Islet precursor cell (in vitro differentiated cells): ENCODE measurements at places on chromosomes 1 and 21.

- DNase-seq, result no peak
These were observed 165.4 kb upstream of the C8B start for GRCh38 chr1:57131257-57131656.

DNA sequence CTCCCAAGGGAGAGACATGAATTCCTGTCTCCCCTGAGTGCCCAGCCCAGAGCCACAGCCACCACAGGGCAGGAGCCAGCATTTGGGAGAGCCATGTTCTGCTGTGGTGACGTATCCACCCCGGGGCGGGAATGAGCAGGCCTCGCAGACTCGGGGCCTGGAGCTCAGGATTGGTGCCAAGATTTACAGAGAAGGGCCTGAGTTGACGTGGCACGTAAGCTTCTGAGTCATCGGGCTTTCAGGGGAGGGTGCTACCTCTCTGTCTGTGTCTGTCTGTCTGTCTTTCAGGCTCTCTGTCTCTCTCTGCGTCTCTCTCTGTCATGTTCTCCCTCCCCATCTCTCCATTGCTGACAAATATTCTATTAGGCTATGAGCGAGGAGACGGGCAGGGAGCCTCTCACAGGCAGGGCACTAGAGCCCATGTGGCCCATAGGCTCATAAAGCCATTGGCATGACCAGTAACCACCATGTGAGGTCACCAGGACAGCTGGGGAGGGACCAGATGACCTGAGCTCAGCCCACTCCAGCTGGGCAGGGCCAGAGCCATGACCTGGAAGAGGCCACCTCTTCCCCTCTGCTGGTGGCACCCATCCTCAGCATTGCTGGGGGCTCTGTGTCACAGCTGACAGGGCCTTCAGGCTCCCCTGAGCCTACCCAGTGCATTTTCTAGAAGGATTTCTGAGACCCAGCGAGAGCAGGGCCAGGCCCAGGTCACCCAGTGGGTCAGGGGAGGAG, 300.0 kb upstream of the VAMP3 start:
- peak; percentile 77 for DNase-seq

DNA sequence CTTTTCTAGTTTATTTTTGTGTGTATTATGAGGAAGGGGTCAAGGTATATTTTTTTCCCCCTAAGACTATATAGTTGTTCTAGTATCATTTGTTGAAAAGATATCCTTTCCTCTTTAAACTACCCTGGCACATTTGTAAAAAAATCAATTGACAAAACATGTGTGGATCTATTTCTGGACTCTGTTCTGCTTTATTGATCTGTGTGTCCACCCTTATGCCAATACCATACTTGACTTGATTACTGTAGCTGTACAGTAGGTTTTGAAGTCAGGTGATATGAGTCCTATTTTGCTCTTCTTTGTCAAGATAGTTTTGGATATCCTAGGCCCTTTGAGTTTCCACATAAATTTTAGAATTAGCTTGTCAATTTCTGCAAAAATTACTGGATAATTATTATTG, 21.2 kb upstream of the SOX13 start:
- no peak for DNase-seq

DNA sequence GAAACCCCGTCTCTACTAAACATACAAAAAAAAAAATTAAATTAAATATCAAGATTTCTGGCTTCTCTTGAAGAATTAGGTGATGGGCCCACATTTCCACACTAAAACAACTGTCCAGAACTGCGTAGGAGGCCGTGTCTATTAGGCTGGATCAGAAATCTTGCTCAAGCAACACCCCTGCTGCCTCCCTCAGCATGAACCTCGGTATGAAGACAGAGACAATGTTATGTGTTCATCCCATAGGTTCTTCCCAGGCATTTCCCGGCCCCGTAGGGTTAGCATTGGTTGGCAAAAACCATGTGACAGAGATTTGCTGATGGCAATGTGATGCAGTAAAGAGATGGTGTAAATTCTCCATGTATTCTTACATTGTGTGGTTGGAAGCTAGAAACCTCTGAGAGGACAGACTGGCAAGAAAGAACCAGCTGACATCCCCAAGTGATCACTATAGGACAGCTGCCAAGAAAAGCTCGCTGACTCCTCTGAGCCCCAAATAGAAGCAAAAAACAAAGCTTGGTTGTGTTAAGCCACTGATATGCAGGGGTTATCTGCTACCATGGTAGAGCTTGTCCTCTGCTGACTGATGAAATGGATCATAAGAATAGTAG, 34.5 kb downstream of the EBNA1BP2 start:
- no peak for DNase-seq

DNA sequence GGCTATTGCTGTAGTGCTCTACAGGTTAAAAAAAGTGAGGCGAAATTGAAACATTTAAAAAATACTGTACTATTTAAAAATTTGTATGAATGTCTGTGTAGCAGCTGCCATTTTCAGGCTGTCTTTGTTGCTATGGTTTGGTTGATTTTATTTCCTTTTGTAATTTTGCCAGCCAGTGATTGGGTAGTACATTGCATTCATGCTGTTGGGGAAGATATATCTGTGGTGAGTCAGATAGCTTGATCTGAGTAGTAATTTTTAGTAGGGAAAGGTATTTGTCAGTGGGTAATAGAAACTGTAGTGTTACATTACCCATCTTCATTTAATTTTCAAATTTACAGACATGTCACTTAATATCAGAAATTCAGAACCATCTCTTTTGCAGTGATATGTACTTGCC, 15.0 kb downstream of the NFIA start:
- DNase-seq, result no peak

DNA sequence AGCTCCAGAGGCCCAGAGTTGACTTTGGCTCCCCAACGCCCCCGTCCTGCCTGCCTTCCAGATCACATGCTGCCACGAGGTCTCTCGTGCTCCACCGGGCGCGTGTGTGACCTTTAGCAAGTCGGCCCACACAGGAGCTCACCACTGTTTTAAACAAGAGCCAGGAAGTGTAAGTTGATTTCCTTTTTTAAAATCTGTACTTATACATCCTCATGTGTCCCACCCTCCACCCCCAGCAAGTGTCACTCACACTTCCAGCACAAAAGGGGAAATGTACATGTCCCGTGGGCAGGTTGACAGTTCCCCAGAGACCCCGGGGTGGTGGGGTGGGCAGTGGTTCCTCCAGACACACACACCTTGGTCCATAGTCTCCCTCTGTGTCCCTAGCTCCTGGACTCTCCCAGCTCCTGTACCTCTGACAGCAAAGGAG, 84.4 kb downstream of the STUM start:
- no peak for DNase-seq

- peak; percentile 81 for DNase-seq
These were observed 64.6 kb downstream of the IER5 start for GRCh38 chr1:181152892-181153633.

GRCh38 chr1:28036431-28036830, 52.0 kb downstream of the EYA3 start:
- no peak for DNase-seq

GRCh38 chr1:36119456-36119855, 5.6 kb downstream of the COL8A2 start:
- DNase-seq, result peak; percentile 81

GRCh38 chr1:109240158-109241152, 8.9 kb upstream of the CELSR2 start:
- peak; percentile 57 for DNase-seq

GRCh38 chr1:1422465-1423244, 1.6 kb upstream of the ANKRD65 start:
- peak; percentile 96 for DNase-seq

- peak; percentile 68 for DNase-seq
These were observed 782 bp downstream of the PCAT6 start for GRCh38 chr1:202811296-202812175.

GRCh38 chr1:107247679-107248078, 106.8 kb downstream of the NTNG1 start:
- DNase-seq, result no peak

GRCh38 chr1:6109688-6110087, 64.0 kb downstream of the KCNAB2 start:
- no peak for DNase-seq

- DNase-seq, result peak; percentile 13
These were observed 259.0 kb downstream of the ZNF648 start for GRCh38 chr1:181802466-181802865.

DNA sequence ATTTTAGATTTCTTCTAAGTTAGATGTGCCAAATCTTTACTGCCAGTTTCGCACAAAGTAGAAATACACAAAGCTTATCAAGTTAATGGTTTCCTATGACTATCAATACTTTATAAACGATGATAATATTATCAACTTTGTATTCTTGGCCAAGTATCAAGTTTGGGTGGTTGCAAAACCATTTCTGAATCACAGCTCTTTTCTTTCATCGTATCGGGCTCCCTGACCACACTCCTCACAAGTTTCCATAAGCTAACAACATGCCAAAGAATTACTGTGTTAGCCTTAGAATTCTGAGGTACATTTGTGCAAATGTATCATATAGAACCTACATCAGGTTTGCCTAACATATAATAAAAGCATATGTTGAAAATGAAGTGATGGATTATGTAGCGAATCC, 311.0 kb downstream of the KCTD3 start:
- no peak for DNase-seq

GRCh38 chr1:235317168-235317567, 10.8 kb downstream of the ARID4B start:
- no peak for DNase-seq

- DNase-seq, result no peak
These were observed 11.2 kb downstream of the EPHX4 start for GRCh38 chr1:92040971-92041370.

DNA sequence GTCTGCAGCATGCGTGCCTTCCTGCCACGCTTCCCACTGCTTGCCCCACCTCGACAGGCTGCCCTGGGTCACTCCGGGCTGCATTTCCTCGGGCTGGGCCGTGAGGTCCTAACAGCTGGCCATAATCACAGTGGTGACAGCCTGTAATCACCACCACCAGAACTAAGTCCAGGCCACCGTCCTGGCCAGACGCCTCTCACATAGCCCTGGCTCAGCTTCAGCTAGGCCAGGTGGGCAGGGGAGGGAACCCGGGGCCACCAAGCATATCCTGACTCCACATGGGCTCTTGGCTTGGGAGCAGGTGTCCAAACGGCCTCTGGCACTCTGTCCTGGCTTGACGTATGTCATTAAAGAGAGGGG, 229.5 kb downstream of the TRABD2B start:
- no peak for DNase-seq

- DNase-seq, result no peak
These were observed 15.5 kb downstream of the DEGS1 start for GRCh38 chr1:224198572-224198971.
